Epithelial cell of umbilical artery (primary cell): ENCODE measurements at places on chromosomes 5 and 9. TPM values are rescaled to one million over a fixed set of nuclear protein-coding genes. Genes with fewer than 3 reads are reported as not detected.

Gene PCDHGC5
- total RNA-seq = 0.32 TPM in 1 of 2 replicates, not detected in the other

Gene ANKHD1
- total RNA-seq = 36.7 and 67.3 TPM in 2 replicates

Gene FAM78A
- 1.9 and 6.8 TPM in 2 replicates for total RNA-seq

Gene RNF183
- not detected in 2 replicates for total RNA-seq

Gene SURF2
- total RNA-seq = 13.1 and 16.9 TPM in 2 replicates

Gene RAB3C
- total RNA-seq = under 0.01 TPM in 1 of 2 replicates, not detected in the other

Gene SPIN1
- total RNA-seq = 47.1 and 63.2 TPM in 2 replicates

Gene SH3GL2
- total RNA-seq = 0.32 TPM in 1 of 2 replicates, not detected in the other

Gene PKD2L2
- total RNA-seq = not detected in 2 replicates

Gene PTPRD
- 4.9 and 11.4 TPM in 2 replicates for total RNA-seq

Gene GMCL2
- not detected in 2 replicates for total RNA-seq

Gene CCL27
- total RNA-seq = not detected in 2 replicates

Gene SLC25A48
- not detected in 2 replicates for total RNA-seq

Gene IL5
- total RNA-seq = not detected in 2 replicates

Gene PCDHA1
- total RNA-seq = 0.32 TPM in 1 of 2 replicates, not detected in the other

Gene PCDHGB3
- 0.46 and 1.3 TPM in 2 replicates for total RNA-seq

Gene SPINK1
- total RNA-seq = not detected in 2 replicates

Gene NKD2
- not detected in 2 replicates for total RNA-seq

Gene BSPRY
- total RNA-seq = not detected in 2 replicates
